Central memory CD4-positive, alpha-beta T cell (primary cell): ENCODE measurements at places on chromosomes 3 and 15.

DNA sequence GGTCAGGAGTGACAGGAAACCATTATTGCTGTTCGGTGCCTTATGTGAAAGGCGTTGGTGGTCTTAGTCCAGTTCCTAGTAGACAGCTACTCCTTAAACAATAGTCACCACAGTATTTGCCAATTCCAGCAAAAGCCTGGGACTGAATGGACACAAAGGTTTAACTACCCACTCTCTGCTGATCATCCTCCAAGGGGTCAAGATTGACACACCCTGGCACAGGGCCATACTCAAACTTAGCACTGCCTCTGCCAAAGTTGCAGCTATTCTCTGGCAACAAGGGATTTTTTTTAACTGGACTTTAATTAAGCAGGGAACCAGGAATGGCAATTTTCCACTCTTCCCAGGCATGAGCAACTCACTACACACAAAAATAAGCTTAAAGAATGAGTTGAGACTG lies 193.9 kb downstream of the NLGN1 start:
- no peak for DNase-seq

DNA sequence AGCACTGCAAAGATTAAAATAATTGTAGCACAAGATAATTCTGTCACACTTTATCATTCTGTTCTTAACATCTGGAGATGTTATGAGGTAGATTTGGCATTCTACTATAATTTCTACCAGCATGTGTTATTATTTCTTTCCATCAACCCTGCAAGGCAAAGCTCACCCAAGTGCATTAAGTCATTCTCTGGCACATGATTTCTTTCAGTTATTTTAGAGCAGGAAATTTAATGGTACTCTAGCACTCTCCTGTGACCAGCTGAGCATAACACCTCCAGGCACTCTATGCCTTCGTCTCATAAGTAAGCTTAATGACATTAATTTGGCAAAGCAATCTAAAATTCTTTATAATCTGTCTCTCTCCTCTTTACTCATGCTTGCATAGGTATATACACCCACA lies 300.2 kb upstream of the GPR149 start:
- no peak for DNase-seq

DNA sequence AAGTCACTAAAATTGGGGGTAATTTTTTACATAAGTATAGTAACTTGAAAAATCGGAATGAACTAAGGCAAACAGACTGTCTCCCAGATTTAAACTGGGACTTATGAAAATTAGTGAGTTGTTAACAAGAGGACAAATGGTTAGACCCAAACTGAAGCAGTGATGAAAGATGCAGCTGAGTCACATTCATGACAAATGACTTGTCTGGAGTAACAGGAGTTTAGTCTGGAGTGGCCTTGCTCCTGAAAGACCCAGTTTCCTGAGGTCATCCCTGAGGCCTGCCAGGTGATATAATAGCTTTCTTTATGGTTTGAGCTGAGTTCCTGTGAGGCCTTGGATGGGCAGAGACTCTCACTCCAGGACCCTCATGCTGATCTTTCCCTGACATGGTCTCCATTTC lies 9.6 kb upstream of the CTDSPL start:
- DNase-seq = no peak

DNA sequence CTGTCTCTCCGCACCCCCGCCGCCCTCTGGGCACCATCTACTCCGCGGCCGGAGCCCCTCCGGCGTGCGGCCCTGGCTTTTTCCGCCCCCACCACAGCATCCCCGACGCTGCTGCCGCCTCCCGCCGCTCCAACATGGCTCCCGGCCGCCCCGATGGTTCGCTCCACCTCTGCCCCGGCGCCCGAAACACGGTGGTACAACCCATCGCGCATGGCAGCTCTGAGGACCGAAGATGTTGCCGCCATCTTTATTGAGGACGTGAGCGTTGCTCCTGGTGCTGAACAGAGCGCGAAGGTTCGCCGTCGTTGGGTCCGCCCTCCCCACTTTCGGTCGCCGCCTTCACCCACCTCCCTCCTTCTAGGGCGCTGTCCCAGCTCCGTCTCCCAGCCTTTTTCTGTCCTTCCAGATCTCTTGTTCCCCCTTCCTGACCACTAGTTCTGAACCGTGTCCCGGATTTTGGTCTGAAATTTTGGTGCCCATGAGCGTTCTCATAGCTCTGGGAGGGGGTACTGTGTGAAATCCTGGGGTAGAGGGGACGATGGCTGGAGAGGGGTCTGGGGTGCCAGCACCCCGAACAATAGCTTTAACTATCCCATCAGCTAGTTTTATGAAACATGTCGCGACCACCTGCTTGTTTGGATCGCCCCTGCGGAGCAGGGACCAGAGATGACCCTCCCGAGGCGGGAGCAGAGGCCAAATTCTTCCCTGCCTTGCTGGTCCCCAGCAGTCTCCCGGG lies at the start of gene CELSR3:
TSS of gene CELSR3 (minus strand) at position 134 of the 736 bp plus-strand sequence. CDS start 252 bp downstream, outside the sequence.
- peak; percentile 60 for DNase-seq

DNA sequence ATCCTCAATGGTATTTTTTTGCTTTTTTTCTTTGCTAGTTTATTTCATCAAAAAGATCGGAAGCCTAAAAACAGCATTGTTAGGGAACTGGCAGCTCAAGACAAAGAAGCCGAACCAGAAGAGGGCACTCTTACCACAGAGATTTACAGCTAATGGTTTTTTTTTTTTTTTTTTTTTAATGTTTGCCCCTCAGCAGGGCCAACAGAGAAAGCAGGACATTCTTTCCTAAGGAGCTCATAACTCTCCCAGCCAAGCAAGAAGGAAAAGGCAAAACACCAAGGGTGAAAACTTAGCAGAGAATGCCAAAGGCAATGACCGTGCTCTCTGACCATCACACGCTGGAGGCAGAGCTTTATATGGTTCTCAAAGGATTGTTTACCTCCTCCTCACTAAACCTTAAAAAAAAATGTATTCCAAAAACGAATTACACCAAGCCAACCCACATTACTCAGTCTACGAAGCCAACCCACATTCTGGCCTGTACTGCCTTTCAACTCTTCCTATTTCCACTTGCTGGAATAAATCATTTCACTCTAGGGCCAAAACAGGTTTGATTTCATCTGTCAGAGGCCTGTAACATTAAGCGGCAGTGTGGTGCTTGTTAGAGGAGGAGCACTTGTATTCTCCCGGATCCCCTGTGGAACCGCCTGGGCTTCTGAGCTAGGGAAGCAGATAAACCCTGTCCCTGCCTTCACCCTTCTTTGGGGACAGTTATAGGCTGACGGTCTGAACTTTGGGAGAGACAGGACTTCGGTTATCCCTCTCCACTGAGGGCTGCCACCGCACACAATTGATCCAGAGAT lies 35.6 kb upstream of the GYG1 start:
- no peak for DNase-seq

- no peak for DNase-seq
These were observed 753.5 kb downstream of the NAALADL2 start for GRCh38 chr3:175612487-175613196.

GRCh38 chr3:45182915-45183871 lies 37.0 kb upstream of the CDCP1 start:
- no peak for DNase-seq

DNA sequence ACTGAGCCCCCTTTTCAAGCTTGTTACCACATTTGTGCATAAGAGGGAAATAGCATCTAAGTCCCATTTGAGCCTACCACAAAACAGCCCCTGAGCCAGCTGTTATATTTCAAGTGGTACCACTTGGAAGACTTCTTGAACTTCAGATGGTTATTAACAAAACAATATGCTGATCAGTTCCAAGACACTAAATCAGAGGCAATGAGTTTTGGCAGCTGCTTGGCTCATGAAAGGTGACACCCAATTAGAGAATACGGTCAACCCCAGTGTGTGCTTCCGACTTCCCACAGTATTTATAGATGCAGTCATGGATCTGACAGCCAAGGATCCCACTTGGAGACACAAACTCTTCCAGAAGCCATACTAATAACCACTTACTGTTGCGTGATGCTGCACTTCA lies 469.6 kb upstream of the PPP2R3A start:
- DNase-seq = no peak

- no peak for DNase-seq
These were observed 121.9 kb downstream of the NSUN3 start for GRCh38 chr3:94184781-94185180.

DNA sequence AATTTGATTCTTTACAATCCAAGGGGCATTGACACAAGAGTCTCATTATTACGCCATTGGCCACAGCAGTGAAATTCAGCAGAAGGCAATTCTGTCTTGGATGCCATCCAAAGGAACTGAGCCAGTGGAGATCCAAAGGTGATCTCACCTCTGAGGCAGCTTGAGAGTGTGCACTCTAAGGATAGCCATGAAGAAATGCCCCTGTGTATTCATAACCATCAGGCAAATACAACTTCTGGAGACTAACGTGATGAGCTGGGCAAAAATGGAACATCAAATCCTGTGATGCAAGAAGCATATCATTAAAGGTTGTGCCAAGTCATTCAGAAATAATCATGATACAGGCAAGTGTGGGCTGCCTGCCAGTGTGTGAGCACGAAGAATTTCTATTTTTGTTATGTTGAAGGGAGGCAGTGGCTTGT lies 41.4 kb downstream of the ROBO2 start:
- no peak for DNase-seq

GRCh38 chr15:50064673-50065072 lies 54.4 kb downstream of the ATP8B4 start:
- DNase-seq = no peak

DNA sequence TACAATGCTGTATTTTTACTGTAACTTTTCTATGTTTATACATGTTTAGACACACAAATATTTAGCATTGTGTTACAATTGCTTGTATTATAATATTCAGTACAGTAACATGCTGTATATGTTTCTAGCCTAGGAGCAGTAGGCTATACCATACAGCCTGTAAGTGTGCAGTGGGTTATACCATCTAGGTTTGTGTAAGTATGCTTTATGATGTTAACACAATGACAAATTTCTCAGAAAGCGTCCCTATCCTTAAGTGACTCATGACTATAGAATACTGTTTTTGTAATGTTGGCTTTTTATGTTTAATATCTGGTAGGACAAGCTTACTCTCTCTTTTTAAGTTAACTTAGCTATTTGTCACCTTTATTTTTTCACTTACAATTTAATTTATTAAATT lies 127.5 kb upstream of the THRB start:
- no peak for DNase-seq

DNA sequence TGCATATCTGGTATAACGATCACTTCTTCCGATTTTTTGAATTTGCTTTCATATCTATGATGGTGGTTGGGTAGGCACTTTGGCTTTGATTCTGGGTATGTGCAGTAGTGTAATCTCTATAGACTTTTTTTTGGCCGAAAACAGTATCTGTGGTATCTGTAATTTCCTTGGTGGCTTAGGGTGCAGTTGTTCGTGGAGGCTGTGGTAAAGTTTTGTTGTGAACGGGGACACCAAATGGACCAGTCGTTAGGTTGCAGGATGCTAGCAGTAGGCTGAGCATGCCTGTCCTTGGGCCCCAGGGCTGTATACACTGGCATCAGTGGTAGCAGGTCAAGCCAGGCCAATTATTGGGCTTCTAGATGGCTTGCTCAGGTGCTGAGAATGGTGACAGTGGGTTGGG lies 55.2 kb downstream of the CCDC66 start:
- peak; percentile 17 for DNase-seq

GRCh38 chr3:50581459-50581842 lies 12.1 kb downstream of the HEMK1 start:
- DNase-seq = no peak

DNA sequence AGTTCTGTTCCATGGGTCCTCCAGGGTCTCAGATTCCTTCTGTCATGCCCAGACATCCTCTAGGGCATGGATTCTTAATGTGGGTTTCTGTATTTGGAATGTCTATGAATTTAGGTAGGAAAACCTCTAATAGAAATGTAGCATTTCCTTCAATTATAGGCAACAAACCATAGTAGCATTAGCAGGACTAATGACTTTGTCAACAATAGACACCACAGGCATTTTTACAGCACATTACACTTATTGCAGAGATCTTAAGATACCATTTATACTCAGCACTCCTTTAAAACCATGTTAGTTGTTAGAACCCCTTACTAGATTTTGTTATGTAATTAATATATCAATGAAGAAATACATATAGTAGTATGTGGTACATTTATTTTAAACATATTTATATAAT lies 77.8 kb upstream of the TBC1D5 start:
- DNase-seq = no peak

DNA sequence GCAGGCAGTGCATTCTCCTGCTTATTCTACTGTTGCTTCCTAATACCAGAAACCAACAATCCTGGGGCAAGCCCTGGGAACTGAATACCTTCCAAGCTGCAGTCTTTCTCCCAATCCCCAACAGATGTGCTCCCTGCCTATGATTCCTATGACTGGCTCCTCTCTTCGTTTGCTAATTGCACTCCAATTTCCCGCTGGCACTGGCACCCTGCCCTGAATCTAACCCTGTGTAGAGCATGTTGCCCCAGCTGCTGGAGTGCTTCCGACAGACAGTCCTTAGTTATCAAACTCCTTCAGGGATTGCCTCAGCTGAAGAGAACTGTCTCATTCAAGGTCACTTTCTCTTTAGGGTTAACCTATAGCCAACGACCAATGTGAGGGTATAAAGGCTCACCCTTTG lies 214.1 kb downstream of the NECTIN3 start:
- no peak for DNase-seq

- no peak for DNase-seq
These were observed 871.5 kb downstream of the DIPK2A start for GRCh38 chr3:144843099-144843498.

DNA sequence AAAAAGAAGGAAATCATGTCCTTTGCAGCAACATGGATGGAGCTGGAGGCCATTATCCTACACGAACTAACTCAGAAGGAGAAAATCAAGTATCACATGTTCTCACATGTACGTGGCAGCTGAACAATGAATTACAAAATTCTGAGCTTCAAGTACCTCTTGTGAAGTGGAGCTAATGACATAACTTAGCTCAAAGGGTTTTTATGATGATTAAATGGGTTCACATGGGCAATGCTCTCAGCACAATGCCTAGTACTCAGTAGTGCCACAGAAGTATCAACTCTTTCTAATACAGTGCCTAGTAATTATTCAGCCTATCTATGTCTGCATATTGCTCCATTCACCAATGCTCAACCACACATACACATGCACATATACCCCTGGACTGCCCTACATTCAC lies 407.5 kb upstream of the WNT5A start:
- no peak for DNase-seq

GRCh38 chr15:69415381-69415780 lies 1.2 kb downstream of the KIF23 start:
- DNase-seq = no peak

DNA sequence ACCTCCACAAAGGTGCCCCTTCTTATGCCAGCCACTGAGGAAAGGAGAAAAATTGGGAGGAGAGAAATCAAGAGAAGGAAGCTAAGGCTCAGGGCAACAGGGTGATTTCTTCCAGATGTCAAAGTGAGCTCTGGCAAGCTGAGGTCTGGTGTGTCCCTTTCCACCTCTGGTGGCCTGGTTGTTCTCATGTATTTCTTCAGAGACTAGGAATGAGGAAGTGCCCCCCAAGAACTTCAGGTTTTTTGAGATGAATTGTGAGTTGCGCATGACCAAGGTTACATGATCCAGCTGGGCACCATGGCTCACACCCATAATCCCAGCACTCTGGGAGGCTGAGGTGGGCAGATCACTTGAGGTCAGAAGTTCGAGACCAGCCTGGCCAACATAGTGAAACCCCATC lies 5.6 kb downstream of the RAB6B start:
- DNase-seq = no peak

GRCh38 chr3:109071350-109072142 lies 46.4 kb downstream of the MORC1 start:
- DNase-seq = no peak
